Muscle of back (tissue), 13 donors: ENCODE measurements at places on chromosomes 1 and 21.

GRCh38 chr1:229430761-229431283 is 3.1 kb downstream of the ACTA1 start:
- DNase-seq: no peak

DNA sequence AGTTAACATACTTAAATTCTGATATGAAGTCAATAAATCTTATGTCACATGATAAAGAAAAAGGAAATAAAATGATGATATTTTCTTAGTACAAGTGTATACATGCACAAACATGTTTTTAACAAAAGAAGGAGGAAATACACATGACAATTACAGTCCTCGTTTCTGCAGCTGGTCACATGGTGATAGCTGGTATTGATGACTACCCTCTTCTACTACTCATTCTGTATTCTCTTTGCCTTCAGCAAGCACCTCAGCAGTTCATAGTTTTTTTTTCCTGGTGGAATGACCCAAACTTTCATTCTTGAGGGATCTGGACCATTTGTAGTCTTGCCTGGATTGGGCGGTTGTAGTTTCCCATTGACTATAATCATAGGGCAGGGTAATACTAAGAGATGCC is 64.4 kb upstream of the CFAP126 start:
- no peak for DNase-seq

GRCh38 chr1:30335389-30335996 is 387.9 kb downstream of the MATN1 start:
- DNase-seq: no peak

GRCh38 chr1:172746091-172746949 is 87.4 kb downstream of the FASLG start:
- DNase-seq: peak; percentile 78

- DNase-seq: no peak
Measured at GRCh38 chr1:29388170-29388569, 151.8 kb downstream of the PTPRU start.

DNA sequence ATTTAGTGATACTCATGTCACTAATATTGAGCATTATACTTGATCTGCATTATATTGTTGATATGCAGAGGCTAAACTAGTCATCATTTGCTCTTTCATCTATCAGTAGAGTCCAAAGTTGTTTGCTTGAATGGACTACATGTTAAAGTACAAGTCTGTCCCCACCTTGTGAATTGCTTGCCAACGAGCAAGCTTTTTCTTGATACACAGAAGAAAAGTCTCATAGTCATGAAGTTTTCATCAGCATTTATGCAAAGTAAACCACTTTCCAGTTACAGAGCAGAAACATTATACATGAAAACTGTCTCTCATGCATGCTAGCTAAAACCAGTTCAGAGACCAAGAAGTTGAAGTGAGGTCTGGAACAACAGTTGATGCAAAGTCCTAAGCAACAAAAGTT is 13.0 kb downstream of the SFPQ start:
- no peak for DNase-seq

DNA sequence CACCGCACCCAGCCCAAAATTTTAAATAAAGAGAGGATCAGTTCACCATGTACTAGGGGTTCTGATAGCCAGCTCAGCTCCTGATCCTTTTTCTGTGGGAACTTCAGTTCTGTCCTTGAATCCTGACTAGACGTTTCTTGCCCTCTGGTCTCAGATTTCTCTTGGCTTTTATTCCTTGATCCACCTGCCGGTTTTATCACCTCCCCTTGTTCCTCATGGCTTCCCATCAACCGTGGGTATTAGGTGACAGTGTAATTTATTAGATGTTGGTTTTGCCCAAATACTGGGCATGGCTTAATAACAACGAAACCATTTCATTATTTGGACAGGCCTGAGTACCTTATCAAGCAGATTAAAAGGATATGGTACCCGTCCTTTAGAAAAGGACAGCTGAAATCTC is 22.5 kb downstream of the SLC45A1 start:
- DNase-seq: no peak

DNA sequence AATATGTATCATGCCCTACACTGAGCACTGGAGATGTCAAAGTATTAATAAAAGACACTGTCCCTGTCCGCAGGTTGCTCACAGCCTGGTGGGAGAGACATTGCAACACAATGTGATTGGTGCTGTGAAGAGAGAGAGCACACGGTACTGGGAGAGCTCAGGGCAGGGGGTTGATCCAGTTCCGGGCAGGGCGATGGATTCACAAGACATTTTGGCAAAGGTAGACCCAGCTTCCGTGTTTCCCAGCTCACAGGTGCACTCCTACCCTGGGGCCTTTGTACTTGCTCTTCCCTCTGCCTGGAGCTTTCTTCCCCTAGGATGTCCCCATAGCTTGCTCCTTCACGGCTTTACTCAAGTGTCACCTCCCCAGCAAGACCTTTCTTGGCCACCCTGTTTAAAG is 1.4 kb downstream of the PLA2G5 start:
- DNase-seq: no peak

GRCh38 chr21:20998456-20998789 is 214 bp downstream of the NCAM2 start:
- no peak for DNase-seq

DNA sequence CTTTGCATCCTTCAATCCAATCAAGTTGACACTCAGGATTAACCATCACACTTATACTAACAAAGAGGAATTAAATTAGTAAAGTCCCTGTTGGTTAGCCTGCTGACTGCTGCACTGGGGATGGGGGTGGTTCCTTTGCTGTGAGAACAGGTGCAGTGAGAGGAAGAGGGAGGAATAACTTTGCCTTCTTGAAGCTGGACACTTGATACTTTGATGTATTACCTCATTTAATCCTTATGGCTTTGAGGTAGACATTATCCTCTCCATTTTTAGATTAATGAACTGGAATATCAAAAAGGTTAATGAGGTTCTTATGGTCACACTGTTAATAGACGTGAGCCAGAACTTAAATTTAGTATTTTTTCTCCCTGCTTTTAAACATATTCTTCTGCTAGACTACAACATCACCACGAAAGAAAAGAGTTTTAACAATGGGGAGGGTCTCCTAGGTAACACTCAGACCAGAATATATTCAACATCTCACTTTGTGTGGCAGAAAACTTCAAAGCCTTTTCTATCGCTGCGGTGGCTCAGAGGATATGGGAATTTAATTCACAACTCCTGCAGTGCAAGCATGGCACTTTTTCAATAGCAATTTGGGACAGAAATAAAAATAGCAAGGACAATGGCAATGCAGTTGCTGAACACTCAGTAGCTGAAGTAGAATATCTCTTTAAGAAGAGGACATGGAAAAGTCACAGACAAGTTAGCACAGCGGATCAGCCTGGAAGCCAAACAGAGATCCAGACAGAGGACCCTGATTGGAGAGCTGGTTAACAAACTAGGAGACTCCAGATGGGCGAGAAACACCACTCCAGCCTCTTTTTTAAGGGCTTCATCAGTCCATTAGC is 68.8 kb upstream of the DNAH14 start:
- no peak for DNase-seq

- DNase-seq: no peak
Measured at GRCh38 chr1:191696354-191696753, 461.9 kb upstream of the RGS18 start.

DNA sequence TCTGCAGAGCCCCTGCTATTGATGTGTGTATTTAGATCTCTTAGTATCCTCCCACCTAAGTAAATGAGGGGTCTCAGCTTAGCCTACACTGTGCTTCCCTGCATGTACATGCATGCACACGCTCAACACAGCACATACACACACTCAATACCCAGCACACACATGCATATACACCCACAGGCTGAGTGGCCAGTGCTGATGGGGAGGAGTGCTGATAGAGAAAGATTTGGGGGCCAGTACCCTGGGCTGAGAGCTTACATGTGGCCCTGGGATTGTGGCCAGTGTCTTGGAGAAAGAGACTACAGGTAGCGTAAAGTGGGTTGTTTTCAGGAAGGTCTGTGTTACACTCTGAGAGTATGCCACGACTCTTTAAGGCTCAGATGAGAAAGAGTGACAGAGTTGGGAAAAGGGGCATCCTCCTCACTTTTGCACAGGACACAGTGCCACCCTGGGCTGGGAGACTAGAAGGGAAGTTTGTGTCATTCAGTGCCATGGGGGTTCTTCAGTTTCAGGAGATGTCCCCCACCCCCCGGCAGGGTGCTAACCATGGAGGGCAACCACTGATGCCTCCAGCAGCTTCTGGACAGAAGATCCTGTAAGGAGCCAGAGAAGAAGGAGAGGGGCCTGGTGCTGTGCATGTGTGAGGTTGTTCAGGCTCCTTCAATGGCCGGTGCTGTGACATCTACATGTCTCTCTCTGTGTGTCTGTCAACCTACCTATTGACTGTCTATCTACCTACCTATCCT is 166.8 kb downstream of the RHOU start:
- DNase-seq: no peak

DNA sequence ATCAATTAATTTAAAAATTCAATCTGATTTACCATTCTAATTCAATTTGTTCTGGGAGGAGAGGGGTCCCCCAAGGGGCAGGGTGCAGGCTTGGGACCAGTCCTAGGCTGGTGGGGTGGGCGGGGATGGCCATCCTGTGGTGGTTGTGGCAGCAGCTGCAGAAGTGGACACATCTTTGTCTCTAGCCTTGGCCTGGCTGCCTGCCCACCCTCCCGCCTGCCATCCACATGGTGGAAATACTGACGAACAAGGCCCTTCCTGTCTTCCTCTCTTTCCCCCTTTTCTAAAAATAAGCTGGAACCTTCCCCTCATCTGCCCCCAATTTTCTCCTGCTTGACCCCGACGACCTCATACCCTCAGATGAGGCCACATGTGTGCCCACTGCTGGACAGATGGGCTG is 130.9 kb downstream of the FOXD2 start:
- DNase-seq: peak; percentile 50

- no peak for DNase-seq
Measured at GRCh38 chr1:68198752-68199151, 33.6 kb downstream of the WLS start.

GRCh38 chr1:3656450-3657095 is 4.3 kb downstream of the TP73 start:
- DNase-seq: no peak

DNA sequence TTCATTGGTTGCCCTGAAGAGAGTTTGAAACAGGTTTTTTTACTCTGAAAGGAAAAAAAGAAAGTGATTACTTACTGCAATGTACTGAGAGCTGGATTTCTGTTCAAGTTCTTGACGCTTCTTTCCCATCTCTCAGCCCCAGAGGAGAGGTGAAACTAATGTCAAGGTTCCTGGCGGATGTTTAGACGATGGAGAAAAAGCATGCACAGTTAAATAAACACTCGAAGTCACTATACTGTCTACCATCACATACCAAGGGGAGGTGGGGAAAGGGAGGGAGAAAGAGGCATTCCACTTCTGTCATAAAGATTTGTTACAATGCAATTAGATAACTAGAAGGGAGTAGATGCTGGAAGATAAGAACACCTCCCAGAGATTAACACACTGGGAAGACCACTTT is 177.0 kb upstream of the TNR start:
- no peak for DNase-seq

GRCh38 chr1:212013672-212014071 is 21.7 kb downstream of the INTS7 start:
- no peak for DNase-seq

- DNase-seq: no peak
Measured at GRCh38 chr1:213876531-213876930, 111.2 kb upstream of the PROX1 start.
